ENCODE measurements at places on chromosomes 7 and 10.

DNA sequence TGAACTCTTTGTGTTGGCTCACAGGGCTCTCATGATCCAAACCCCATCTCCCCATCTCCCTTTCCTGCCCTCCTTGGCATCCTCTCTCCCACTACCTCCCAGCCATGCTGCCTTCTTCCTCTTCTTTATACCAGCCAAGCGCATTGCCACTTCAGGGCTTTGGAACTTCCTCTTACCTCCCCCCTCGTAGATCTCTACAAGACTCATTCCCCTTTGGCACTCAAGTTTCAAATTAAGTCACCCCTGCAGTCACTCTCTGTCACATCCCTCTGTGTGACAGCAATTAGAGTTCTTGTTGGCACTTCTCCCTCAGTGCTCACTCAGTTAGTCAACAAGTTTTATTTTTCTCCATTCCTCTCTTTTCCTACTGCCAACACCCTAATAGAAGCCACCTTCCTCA is 20.8 kb upstream of the NRP1 start:
- no peak for DNase-seq

DNA sequence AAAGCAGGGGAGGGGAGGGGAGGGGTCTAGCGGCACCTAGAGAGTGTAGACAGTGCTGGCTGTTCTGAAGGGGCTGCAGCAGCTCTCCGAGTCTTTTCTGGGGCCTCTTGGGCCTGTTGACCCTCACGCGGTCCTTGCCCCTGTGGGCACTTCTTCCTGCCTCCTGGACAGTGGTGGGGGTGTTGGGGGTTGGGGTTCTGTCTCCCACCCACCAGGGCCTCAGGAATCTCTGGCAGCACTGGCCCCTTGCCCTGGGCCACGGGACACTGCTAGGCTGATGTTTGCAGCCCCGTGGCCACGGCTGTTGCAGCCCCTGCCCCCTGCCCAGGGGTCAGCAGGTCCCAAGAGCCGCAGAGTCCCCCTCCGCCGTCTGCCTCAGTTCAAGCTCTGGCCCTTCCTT is 68.9 kb upstream of the INPP5A start:
- DNase-seq = no peak

- DNase-seq = no peak
These were observed 40.5 kb downstream of the AOAH start for GRCh38 chr7:36683695-36684357.

DNA sequence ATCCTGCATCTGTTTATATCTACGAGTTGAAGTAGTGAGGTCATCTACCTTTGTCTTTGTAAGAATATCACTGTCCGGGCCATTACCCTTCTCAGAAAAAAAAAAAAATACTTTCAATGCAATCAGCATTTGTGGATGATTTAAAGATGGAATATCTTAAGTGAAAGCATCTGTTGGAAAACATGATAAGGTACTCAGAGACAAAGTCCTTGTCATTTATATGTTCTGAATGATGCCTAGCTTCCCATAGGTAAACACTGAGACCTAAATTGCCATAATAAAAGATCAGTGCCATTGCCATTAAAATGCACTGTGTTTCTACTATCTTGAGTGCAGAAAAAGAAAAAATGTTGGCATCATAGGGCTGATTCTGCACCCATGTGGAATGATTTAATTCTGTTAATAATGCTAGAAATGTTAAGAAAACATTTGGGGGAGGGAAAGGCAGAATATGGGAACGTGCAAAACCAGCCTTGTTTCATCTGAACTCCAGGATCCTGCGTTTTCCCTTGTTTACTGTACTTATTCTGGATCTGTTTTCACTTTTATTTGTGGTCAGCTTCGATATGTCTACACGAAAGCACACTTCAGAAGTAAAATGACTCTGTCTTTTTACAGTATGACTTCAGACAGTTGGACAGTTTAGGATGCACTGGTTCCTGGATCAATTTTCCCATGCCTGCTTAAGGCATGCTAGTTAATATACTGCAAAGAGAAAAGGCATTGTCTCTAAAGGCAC is 669.8 kb downstream of the SUGCT start:
- no peak for DNase-seq

GRCh38 chr10:32265756-32266155 is 81.2 kb downstream of the EPC1 start:
- no peak for DNase-seq

DNA sequence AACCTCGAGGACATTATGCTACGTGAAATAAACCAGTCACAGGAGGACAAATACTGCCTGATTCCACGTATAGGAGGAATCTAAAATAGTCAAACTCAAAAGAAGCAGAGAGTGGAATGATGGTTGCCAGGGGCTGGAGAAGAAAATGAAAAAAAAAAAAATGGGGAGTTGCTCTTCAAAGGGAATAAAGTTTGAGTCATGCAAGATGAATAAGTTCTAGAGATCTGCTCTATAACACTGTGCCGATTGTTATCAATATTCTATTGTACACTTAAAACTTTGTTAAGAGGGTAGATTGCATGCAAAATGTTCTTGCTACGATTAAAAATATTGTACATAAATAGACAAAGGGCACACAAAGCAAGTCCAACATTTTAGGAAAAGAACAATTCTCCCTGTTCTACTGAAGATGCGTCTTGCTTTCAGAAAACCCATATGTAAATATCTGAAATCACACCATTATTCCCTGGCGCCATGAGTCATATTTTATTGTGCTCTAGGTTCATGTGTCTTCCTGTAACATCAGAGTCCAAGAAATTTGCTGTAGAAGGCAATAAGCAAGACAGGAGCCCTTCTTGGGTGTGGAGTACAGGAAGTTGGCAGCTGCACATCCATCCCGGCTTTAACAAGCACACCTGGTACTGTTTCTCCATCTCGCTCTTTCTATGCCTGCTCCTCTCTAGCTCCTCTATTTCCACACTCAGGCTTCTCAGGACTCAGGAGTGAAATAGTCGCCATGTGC is 145.9 kb downstream of the GFRA1 start:
- DNase-seq = no peak
